8988T (cell line): ENCODE measurements at places on chromosomes 2 and 18.

DNA sequence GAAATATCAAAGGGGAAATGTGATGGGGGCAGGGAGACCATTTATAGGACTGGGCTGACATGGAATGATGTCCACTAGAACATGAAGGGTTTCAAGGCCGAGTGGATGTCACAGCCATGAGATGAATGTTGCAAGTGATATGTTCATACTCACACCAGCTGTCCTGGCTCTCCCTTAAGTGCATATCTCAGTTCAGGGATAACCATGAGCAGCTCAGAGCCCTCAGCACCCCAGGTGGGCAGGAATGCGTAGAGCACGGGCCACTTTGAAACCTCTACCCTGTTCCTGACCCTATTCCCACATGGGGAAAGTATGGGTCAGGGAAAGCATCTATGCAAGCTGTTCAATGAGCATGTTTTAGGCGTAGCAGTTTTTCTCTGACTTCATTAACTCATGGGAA is 12.4 kb upstream of the EML4 start:
- DNase-seq, result no peak

DNA sequence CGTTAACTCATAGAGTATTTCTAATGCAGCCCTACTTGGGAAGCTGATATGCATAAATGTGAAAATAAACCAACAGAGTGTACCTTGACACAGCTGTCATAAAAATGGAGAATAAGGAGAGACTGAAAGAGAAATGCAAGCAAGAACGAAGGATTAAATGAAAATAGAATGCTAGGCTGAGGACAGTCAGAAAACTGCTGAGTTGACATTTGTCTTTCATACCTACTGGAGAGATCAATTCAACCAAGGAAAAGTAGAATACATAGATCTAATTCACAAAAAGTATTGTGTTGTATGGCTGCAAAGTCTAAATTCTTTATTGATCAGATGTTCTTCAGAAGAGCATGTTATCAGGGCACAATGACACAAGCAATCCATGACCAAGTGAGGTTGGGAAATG is 112.0 kb downstream of the EPHA4 start:
- DNase-seq, result no peak

GRCh38 chr2:212328136-212328535 is 210.5 kb downstream of the ERBB4 start:
- DNase-seq, result no peak

- DNase-seq, result no peak
These were observed 6.4 kb downstream of the TIMM21 start for GRCh38 chr18:74154716-74155115.

DNA sequence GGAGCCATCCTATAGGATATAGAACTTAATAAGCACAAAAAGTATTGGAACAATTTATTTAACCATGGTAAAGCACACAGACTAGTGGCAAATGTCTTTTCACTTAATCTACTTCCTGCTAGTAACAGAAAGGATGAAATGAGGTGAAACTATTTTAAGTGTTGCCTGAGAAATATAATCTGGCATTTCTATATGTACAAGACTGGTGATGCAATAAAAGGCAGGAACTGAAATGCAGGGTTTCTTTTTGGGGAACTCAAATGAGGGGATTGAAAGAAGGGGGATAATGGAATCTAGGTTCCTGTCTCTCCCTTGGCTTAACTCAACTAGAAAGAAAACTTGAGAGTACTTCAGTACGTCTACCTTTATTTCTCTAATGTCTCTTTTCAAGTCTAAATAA is 122.3 kb downstream of the MEMO1 start:
- no peak for DNase-seq

- DNase-seq, result no peak
These were observed 102.5 kb downstream of the FMNL2 start for GRCh38 chr2:152437276-152438108.

DNA sequence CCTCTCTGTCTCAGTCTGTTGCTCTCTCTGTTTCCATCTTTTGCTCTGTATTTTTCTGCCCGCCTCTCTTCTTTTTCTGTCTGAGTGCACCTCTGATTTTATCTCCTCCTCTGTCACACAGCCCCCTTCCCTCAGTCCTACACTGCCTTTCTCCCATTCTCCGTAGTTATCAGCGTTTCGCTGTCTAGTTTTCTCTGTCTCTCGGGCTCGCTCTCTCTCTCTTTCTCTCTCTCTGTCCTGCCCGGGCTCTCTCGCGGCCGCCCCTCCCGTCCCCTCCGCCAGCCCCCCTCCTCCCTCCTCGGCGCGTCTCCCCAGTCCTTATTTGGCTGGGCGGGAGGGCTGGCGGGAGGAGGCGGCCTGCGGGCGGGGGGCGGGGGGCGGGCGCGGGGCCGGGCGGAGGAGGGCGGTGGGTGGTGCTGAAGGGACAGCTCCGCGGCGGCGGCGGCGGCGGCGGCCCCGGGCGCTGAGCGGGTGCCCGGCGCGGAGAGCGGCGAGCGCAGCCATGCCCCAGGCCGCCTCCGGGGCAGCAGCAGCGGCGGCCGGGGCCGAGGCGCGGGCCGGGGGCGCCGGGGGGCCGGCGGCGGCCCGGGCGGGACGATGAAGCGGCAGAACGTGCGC is at the start of gene KCNK3:
TSS of gene KCNK3 (plus strand) at position 444 of the 618 bp plus-strand sequence. CDS start at position 598, 154 bp downstream.
- no peak for DNase-seq

DNA sequence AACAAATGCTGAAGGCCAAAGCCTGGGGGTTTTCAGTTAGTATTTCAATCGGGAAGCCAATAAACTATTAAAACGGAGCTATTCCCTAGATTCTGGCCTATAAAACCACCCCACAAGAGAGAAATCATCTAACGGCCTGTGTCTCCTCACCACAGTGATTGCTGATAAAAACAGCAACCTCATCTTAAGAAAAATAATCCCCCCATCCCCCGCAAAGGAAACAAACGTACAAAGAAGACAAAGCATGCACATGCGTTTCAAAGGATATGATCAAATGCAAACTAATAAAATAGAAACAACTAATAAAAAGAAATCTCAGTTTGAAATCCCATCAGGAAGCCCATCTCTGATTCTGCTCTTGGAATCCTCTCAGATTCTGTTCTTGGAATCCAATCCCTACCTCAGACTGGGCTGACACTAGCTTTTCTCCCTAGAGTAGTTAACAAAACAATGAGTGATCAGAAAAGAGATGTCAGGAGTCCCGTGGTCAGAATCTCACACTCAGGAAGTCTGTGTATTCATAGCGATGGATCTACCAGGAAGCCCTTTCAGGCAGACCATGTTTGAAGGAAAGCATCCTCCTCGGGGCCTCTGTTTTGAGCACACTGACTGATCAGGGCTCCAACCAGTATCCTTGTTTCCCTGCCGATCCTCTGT is 150.7 kb downstream of the THADA start:
- no peak for DNase-seq

DNA sequence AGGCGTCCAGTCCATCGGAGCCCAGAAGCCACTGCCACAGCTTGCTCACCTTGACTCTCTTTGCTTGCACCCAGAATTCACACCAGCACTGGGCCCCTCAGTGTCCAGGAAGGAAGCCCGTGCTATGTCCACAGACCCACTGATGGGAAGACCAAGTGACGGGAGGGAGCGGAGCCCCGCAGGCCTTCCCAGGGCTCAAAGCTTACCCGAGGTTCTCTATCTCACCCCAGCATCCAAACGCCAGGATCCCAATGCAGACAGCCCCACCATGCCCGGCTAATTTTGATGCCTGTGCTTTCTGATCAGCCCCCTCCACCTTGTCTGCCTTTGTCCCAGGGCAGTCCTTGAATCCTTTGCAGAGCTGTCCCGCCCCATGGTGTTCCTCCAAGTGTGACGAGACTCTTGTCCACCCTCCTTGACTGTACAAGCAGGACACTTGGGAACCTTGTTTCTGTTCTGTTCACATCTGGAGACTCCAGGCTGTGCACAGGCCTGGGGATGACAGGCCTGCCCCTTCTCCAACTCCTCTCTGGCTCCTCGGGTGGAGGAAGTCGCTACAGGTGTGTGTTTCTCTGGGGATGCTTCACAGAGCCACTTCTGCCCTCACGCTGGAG is 12.0 kb downstream of the NPPC start:
- no peak for DNase-seq

- DNase-seq, result no peak
These were observed 25.5 kb downstream of the ELMOD3 start for GRCh38 chr2:85380048-85380447.

- DNase-seq, result no peak
These were observed 129.0 kb downstream of the RPRM start for GRCh38 chr2:153349603-153350002.

DNA sequence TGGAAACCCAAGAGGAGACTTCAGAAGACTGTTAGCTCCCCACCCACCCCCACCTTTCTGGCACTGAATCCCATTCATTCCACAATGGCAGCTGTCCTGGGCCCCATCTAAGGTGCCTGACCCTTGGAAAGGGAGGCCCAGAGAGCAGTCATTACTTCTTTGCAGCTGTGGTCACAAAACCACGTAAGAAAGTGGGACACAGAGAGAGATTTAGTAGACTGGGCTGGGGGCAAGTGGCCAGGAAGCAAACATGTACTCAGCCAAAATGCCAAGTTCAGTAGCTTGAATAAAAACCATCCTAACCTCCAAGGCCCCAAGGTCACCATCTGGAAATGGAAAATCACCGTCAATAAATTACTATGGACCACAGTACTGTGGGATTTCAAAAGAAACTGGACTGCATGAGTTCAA is 381.4 kb downstream of the TNS1 start:
- no peak for DNase-seq

DNA sequence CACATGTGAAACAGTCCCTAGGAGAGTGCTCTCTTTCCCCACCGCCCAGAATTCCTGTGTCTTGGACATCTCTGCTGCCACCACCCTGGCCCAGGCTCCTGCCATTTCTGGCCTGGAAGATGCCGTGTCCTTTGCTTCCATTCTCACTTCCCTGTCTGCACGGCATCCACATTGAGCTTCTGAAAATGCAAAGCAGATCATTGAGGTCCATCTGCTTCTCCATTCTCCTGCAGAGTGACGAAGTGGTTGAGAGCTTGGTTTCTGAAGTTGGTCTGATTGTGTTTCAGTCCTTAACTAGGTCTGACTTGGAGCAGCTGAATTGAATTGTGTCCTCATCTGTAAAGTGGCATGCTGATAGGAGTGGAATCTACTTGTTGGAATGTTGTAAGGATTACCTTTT is 98.7 kb upstream of the MGAT5 start:
- no peak for DNase-seq

DNA sequence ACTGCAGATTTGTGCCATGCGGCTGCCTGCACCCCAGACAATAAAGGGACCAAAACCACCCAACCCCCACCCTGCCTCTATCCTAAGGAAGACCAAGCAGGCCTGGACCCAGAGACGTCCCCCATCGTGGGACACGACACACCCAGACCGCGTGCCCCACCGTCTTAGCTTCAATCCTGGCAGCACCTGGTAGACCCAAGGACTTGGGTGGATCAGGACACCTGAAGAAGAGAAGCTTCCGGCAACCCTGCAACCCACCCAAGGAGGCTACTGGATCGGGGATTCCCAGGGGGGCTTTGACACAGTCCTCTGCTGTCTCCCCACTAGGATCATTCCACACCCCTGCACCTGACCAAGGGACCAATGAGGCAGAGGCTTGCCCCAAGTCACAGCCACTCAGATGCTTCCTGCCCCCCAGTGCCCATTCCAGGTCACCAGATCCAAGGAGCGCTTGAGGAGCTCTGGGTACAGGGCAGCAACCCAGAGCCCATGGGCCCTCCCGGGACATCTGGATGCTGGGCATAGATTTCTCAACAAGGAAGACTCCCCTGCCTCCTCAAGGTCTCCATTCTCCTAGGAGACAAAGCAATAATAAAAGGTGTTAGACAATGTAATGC is 3.6 kb downstream of the ALPI start:
- peak; percentile 10 for DNase-seq

DNA sequence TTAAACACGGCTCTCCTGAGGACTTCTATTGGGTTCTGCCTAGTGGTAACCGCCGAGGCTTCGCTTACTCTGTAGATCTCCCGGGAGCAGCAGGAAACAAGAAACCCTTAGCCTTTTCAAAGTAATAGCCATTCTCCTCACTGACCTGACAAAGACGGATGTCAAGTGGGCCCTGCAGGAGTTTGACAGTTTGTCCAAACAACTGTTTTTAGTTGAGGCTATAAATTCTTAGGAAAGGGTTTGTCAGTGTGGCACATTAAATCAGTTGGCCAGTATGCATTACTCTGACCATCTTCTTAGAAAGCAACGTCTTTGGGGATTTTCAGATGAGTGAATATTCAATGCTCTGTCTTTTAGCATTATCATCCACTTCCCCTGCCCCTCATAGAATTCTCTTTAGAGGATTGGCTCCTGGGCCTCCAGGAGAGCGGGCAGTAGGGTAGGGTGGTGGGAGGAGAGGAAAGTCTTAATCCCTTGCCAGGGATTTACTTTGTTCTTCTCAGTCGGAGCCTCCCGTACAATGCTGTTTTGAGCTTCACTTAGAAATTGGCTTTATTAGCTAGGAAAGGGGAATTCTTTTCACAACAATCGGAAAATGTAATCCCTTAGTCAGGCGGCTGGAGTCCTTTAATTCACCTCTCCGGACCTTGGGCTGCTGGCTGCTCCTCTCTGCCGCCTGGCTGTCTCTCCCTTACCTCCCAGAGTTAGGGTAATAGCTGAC is 13.3 kb upstream of the C18orf32 start:
- DNase-seq, result no peak

- DNase-seq, result no peak
These were observed 167.3 kb downstream of the SEPTIN10 start for GRCh38 chr2:109446278-109447131.

GRCh38 chr2:97662895-97663625 is 784 bp downstream of the ACTR1B start:
- DNase-seq, result peak; percentile 68

DNA sequence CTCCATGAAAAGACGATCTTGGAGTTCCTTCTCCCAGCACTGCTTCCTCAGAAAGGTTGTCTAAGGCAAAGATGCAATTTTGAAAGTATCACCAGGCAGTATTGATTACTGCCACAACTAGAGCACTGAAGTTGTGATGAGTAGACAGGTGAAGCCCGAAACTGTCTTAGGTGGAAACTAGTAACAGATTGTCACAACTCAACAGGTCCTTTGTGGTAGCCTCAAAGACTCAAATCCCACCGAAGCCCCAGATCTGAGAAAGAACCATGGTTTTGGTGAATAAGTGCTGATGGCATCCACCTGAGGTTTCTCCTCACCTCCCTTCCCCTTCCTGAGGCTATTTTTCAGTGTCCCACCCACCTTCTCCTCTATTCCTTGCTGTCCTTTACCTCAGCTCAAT is 248.0 kb downstream of the DSEL start:
- DNase-seq, result no peak

GRCh38 chr2:212940816-212941215 is 210.6 kb downstream of the IKZF2 start:
- no peak for DNase-seq

DNA sequence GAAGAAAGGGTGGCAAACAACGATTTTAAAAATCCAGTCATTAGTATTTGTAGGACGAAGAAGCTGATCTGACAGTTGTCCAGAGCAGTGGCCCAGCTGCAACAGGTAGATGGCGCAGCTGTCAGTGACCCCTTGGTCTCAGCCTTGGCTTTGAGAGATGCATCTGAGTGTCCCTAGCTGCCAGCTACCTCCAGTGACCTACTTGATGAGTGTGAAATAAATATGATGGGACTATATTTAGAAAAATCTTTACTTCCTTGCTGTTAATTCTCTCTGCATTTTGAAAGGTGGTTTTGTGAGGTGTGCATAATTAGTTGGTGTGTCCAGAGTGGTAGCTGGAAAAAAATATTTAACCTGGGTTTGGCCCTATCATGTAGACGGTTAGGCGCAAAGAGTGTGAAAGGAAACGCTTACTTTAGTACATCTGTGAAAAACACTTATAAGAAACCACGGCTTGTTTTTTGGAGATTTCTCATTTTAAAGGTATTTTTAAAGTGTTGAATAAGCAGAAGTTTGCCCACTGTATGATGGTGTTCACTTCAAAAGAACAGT is 963 bp downstream of the INPP1 start:
- DNase-seq, result no peak
